Effector memory CD8-positive, alpha-beta T cell (primary cell): ENCODE measurements at places on chromosomes 5 and 9.

DNA sequence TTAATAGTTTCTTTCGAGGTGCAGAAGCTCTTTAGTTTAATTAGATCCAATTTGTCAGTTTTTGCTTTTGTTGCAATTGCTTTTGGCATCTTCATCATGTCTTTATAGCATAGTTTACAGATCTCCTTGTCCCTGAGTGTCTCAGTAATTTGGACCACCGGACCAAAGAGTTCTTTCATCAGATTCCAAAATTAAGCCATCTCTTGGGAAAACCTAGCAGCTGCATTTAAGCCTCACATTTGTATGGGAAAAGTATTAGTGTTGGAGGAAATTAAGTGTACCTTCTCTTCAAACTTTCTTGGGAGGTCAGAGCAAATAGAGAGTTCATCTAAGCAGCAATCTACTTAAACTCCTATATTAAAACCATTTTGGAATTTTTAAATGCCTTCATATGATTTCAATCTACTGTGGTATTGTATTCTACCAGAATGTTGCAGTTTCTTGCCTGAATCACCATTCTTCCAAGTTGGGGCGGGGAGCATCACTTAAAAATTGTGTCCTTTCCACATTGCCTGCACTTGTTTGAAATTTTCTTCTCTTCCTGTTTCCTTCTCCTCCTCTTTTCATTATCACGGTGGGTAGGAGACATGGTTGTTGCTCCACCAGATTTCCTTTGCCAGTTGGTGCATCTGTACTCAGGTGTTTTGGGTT, 97.3 kb upstream of the DAB2 start:
- no peak for DNase-seq

DNA sequence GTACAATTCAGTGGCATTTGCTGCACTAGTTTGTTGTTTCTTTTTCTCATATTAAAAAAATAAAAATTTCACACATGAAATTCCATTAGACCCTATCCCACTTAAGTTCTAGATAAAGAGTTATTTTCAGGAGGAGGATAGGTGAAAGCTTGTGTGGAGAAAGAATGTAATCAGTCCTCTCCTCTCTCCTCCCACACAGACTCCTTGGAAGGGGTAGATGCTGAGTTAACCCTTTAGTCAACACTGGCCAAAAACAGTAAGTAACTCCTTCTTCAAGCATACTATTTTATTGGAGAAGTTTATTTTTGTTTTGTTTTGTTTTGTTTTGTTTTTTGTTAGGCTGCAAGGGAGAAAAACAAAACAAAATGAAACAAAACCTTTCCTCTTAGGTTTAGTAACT, 30.6 kb upstream of the LMNB1 start:
- DNase-seq, result no peak

DNA sequence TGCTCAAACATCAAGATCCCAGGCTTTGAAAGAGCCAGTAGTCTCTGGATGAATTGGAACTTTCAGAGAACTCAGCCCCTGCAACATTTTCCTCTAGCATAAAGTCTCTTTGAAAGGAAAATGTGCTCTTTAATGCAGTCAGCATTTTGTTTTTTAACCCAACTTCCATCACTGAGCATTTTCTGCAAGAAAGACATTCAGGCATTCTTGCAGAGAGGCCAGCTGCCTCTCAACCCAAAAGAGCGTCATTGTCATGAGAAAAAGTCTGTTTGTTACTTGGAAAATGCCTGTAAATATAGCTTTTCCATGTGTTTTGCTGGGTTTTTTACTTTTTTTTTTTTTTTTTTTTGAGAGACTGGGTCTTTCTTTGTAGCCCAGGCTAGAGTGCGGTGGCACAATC, 225.0 kb downstream of the ADAMTSL1 start:
- no peak for DNase-seq

DNA sequence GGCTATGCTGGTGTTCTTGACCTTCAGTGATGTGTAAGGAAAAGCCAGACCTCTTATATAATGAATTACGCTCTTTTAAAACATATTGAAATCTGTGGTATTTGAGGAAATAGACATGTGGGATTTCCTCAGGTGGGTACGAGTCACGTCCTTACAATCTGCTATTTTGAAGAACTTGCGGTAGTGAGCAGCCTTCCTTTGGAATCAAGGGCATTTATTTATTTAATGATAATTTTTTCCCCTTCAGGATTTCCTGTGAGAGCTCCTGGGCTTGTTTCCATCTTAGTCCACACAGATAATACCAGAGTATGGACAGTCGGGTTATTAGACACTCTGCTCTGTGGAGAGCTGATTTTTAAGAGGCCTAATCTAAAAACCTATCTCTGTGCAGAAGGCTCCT, 167.9 kb downstream of the ARHGEF28 start:
- DNase-seq, result no peak

DNA sequence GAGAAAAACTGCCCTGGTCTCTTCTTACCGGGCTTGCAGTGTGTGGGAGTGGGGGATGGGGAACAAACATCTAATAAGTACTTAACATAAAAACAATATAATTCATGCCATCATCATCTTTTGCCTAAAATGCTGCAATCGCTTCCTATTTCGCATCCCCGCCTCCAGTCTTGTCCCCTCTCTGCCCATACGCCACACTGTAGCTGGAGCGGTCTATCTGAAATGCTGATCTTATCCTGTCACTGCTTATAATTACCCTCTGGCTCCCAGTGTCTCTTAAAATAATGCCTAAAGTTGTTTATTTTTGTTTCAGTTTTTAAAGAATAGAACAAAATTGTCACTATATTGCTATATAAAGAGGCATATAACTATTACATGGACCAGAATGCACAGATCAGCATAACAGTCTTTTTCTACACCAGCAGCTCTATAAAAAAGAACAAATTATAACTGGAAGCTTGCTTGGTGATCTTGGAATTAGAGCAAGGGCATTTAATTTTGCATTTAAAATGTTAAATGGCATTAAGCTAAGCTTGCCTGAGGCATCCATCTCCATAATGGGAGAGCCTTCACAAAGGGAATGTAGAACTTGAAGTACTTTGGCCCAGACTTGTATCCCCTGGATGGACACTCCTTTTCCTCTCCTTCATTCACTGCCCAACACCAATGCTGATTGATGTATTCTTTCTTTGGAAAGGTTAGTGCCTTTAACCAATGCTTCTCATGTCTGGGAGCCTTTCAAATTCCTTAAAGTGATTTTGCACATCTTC, 12.2 kb downstream of the NTRK2 start:
- no peak for DNase-seq

DNA sequence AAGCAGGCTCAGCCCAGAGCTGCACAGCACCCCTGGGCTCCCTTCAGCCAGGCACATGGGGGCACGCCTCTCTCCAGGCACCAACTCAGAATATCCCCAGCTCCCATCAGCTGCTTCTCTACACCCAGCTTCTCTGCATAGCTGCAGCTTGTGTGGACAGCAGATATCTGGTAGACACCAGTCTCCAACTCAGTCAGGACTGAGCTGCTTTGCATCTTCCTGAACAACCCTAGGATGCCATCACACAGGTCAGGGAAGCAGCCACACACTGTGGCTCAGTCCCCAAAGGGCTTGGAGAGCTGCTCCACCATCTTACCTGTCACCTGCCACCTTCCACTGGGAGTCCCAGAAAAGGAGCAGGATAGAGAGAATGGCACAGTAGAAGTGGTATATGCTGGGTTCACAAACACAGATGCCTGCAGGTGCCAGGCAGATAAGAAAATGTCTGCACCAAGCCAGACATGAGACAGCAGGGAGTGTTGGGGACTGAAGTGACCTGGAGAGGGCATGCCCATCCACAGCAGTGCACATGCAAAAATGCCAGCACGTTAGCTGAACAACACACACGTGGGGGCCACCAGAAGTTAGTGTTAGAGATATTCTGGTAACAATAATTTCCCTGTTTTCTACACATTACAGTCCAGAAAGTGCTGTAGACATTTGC, 42.0 kb downstream of the THBS4 start:
- DNase-seq, result no peak

DNA sequence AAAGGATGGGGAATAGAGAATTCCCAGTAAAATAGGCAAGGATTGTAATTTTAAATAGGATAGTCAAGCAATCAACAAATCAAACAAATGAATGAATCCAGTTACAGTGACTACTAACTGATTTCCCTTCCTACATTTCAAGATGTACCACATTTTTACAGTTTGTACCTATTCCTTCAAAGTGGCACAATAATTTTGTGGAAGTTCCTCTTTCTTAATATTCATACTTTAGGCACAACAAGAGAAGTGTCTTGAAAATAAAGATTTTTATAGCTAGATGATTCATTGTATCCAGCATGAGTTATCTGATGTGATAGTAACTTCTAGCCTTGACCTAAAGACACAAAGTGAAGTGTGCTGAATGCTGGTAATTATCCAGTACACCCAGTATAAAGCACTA, 122.2 kb upstream of the ACOT12 start:
- no peak for DNase-seq

- no peak for DNase-seq
Measured at GRCh38 chr5:135534609-135535419, 950 bp downstream of the NEUROG1 start.

GRCh38 chr5:161311146-161311708, 235.3 kb downstream of the GABRB2 start:
- DNase-seq, result no peak
